ENCODE measurements at places on chromosomes 1 and 21.

GRCh38 chr1:168235548-168235885, 9.7 kb downstream of the SFT2D2 start:
- no peak for DNase-seq

DNA sequence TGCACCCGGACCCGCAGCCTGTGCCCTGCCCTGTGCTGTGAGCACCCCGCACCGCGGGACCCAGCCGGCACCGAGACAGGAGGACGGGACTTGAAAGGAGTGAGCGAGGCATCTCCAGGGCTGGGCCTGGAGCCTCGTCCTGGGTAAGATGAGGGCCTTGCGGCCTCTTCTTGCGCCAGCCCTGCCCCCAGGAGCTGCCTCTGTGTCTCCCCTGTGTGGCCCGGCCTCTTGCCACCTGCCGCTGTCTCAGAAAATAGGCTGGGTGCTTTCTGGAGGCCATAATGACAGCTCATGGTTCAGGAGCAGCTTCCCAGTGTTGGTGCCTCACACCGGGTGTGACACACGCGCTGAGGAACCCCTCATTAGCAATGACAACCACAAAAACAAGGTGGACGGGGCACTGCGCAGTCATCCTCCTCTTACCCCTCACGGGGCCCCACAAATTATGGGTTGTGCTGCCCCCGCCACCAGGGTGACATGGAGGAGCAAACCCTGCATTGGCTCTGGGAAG, 161.5 kb upstream of the C1orf174 start:
- no peak for DNase-seq

DNA sequence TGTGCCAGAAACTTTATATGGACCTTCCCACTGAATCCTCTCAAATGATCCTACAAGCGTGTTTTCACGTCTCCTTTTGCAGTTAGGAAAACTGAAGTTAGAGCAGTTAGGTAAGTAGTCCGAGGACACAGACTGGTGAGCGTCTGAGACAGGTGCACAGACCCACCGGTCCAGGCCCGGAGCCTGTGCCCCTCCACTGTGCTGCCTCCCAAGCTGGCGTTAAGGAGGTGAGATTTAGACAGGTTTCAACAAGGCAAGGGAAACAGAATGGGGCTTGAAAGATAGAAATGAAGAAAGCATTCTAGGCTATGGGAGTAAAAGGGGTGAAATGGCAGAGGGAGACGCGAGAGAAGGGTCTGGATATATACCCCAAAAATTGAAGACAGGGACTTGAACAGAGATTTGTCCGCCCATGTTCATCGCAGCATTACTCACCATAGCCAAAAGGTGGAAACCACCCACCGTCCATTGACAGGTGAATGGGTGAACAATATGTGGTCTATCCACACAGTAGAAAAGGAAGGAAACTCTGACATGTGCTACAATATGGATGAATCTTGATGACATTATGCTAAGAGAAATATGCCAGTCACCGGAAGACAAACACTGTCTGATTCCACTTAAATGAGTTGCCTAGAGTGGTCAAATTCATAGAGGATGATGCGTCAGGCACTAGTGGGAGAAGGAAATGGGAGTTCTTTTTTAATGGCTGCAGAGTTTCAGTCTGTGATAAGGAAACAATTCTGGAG, 15.7 kb upstream of the PKP1 start:
- no peak for DNase-seq

GRCh38 chr1:9101510-9102146, 27.3 kb downstream of the GPR157 start:
- no peak for DNase-seq

Data from anterior cingulate cortex (tissue), 58 donors.